ENCODE measurements at places on chromosomes 7 and 10.

GRCh38 chr7:25448301-25448700, 220.0 kb upstream of the NPVF start:
- DNase-seq = no peak

GRCh38 chr10:34183016-34183796, 631.9 kb downstream of the PARD3 start:
- no peak for DNase-seq

- DNase-seq = no peak
Observed at GRCh38 chr7:110940756-110941155, 150.2 kb upstream of the LRRN3 start.

DNA sequence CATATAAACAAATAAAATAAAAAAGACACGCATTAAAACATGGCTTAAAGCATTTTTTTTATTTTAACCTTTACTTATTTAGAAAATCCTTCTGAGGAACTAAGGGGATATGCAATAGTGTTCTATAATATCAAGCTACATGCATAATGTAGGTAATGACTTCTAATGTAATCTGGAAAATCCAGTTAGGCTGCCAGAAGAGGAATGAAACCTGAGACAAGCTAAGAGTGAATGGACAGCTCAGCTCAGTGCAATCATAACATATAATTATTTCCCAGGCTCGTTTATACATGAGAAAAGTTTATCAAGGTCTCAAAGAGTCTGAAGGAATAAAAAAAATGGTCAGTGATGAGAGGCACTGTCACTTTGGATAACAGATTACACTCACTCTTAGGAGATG, 649.0 kb upstream of the PCDH15 start:
- no peak for DNase-seq

- DNase-seq = no peak
Observed at GRCh38 chr7:131365838-131366237, 38.2 kb downstream of the MKLN1 start.

- DNase-seq = no peak
Observed at GRCh38 chr10:27052656-27053055, 47.6 kb downstream of the ANKRD26 start.

DNA sequence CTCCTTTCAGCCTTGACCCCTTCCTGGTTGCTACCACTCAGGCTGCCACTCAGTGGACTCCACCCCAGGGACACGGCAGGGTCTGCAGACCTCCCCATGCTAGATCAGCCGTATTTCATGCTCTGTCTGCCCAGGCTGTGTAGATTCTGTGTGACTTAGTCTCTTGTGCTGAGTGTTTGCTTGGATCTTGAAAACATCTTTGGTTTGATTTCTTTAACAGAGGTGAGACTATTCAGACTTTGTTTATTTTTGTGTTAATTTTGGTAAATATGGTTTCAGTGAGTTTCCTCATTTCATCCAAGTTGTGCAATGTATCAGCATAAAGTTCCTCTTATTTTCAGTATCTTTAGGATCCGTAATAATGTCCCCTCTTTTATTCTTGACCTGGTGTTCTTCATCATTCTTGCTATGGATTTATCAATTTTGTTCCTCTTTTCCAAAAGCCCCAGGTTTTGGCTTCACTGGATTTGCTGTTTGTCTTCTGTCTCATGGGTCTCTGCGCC, 21.2 kb upstream of the PWWP2B start:
- no peak for DNase-seq

GRCh38 chr7:40546616-40547501, 412.1 kb downstream of the SUGCT start:
- DNase-seq = no peak

DNA sequence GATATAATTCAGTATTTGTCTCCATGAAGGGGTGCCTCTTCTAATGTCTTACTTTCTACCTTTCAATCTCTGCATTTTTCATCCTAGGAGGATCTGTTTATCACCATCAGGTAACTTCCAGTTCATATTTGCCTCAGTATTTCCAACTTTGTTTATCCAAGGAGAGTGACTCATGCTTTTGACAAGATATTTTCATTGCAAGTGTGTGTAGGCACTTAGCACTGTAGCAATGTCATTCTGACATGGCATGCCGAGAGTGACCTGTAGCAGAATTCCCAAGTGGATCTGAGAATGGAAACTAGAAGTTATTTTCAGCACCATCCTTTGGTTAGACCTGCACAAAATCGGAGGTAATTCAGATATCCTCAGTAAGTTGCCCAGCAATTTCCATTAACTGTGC, 129.9 kb downstream of the INHBA start:
- peak; percentile 24 for DNase-seq

GRCh38 chr7:1557771-1558170, 1.8 kb upstream of the TMEM184A start:
- DNase-seq = no peak

DNA sequence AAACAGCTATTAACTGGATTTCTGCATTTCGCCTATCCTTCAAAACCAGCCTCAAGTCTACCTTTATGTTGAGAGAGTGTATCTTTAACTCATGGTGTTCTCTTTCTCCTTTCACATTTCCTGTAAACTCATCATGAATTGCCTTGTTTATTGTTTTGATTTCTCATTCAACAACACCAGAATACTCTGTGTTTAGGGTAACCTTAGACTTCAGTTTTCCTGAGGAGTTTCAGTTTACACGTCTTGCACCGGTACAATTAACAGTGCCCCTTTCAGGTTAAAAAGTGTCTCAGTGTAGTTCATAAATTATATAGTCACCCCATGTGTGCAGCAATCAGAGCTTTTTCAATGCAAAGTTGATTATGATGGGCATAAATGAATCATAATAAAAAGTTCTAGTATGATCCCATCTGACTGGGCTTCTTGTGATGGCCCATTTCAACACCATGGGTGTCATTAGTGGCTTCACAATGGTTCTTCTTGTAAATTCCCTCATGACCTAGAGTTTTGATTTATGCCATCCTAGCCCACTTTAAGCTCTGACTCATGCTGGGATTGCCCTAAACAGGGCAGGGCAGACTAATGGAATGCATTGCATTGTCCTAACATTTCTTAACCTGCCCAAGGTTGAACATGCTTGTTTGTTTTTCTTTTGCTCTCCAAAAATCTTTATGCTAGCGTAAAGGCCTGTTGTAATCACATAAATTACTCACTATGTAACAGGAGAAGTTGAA, 22.0 kb downstream of the ITGB8 start:
- DNase-seq = peak; percentile 53

DNA sequence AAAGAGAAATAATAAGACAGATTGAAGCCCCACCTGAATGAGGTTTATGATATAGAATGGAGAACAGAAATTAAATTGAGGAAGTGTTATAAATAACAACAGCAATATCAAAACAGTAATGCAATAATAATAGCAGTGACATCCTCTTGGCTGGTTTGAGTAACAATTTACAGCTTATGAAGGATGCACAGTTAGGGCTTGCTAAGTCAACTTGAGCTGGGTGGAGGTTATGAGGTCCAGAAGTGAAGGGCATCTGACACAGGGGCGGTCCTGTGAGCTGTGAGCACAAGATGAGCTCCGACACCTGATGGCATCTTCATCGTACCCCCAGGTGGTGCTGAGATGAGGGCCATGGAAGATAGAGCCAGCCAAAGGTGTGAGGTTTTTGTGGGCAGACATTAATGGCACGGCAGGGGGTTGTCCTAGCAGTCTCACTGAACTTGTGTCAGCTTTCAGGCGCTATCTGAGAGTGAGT, 30.5 kb downstream of the ARHGAP22 start:
- DNase-seq = no peak

DNA sequence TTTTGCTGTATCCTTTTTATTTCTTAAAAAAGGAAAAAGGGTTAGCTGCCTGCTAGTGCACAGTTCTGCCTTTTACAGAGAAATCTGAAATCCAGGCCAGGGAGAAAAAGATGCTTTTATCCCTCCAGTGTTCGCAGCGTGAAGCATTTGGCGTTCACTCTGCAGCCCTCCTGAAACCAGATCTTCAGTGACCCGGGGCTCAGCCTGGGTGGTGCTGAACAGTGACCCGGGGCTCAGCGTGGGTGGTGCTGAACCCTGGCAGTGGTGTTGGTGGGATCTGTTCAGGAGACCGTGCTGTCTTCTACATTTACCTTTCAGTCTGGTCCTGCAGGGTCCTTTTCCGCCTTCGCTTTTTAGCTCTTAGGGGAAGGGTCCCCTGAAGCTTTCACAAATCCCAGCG, 164.7 kb upstream of the KLF6 start:
- DNase-seq = no peak

DNA sequence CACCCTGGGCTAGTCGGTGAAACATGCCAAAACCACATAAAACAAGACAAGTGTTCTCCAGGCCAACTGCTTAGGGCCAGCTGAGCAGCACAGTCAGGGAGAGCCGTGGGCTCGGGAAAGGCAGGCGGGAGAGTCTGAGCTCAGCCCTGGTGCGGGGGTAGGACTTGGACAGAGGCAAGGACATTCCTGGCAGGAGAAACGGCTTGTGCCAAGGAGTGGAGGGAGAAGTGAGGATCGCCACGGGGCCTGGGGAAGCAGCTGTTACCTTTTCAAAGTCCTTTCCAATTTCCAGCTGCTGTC, 4.2 kb downstream of the ELN start:
- DNase-seq = no peak

DNA sequence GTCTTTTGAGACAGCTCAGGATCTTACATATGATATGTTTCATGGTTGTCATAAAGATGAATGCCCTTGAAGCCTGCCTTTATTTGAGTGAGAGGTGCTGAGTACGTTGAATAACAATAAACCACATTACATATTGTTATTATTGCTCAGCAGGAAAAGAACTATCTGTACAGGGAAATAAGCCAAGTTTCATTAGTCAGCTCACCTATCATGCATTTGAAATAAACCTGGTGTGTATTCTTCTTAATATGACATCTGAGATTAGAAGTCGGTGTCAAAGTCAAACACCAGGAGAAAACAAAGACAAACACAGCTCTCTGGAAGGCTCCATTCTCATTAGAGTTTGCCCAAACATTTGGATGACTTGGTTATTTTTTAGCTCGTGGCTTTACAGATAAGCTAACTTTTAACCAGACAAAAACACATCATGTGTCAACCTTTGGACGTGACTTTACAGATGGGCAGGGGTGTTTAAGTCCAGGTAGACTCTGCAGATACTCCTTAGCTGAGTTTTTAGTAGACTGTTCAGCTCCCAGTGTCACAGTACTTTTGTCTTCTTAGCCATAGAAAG, 71.2 kb upstream of the AOAH start:
- DNase-seq = no peak

GRCh38 chr7:45574416-45574668, 174 bp downstream of the ADCY1 start:
- no peak for DNase-seq

- DNase-seq = peak; percentile 43
Observed at GRCh38 chr10:125662584-125662983, 20.4 kb downstream of the TEX36 start.

GRCh38 chr10:109887243-109887642, 36.1 kb downstream of the XPNPEP1 start:
- DNase-seq = no peak

- no peak for DNase-seq
Observed at GRCh38 chr10:30378201-30378995, 29.3 kb upstream of the MTPAP start.

DNA sequence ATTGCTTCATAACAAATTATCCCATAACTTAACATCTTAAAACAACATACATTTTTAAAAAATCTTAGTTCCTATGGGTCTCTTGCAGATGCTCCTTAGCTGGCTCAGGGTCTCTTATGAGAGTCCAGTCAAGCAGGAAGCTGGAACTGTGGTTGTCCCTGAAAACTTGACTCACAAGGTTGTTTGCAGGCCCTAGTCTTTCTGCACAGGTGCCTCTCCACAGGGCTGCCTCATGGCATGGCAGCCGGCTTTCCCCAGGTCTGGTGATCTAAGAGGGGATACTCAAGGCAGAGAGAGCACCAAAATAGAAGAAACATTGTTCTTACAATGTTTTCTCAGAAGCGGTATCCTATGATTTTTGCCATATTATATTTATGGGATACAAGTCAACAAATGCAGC, 127.1 kb downstream of the CDK14 start:
- no peak for DNase-seq

DNA sequence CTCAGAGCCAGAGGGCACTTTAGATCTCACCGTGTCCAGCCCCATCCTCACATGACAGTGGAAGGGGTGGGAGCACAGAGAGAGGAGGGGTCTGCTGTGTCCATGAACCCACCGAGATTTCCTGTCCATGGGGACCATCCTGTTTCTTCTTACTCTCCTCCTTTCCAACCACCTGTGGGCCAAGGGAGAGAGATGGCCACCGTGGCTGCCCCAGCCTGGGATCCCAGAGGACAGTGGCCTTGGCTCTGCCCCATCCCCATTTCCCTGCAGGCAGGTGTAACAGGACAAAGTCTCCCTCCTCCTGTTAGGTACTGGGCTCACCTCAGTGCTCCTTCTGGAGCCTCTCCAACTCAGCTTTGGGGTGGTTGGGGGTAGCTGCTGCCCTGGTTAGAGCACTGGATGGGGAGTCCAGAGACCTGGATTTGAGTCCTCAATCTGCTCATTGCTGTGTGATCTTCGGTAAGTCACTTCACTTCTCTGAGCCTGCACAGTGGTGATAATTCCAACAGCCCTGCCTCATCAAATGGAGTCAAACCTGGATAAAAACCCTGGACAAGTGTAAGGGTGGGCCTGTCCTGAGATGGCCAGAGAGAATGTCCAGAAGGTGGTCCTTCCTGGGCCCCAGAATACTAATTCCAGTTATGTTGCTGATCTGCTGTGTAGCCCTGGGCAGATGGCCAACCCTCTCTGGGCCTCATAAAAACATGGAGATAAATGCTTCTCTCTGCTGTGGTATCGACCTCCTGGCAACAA, 17.8 kb upstream of the PCBD1 start:
- no peak for DNase-seq

DNA sequence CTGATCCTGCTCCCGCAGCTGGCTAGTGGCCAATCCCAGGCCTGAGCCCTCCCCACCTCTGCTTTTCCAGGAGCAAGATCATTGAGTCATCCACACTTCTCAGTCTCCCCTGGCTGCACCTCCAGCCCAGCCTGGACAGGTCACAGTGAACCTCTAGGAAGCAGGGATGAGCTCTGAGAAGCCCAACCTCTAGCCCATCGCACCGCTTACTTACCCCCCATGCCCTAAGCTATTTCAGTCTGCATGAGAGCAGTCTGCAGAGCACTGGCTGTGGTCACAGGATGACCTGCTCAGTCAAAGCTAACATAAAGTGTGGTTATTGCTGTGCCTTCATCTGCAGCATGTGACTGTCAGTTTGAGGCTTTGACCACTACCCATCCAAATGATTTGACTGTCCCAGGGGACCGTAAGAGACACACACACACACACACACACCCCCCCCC, 129.2 kb downstream of the SORBS1 start:
- no peak for DNase-seq

GRCh38 chr7:127317447-127317961, 64.8 kb upstream of the GRM8 start:
- DNase-seq = no peak

- DNase-seq = no peak
Observed at GRCh38 chr7:613442-614140, 93.9 kb upstream of the PDGFA start.
